Fibroblast of villous mesenchyme (primary cell): ENCODE measurements at places on chromosomes 12 and 14.
A peak's percentile ranks its signal among the peaks of the same experiment; 100 is the strongest.

GRCh38 chr14:63134801-63135200 is 69.4 kb upstream of the RHOJ start:
- no peak for DNase-seq

DNA sequence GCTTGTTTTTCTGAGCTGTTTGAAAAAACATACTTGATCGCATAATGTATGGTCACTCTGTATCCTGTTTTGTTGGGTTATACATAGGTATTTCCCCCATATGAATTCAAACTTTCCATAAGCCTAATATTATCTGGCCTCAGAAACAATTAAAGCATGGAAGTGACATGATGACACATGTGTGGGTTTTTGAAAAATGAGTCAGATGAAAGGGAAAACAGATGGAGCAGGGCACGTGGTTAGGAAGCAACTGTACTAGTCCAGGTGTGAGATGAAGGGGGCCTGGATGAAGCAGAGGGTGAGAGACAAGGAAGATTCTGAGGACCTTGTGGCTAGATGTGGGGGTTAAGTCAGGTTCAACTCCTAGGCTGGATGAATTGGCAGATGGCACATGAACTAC is 92.7 kb upstream of the DNM1L start:
- DNase-seq: peak; percentile 20

DNA sequence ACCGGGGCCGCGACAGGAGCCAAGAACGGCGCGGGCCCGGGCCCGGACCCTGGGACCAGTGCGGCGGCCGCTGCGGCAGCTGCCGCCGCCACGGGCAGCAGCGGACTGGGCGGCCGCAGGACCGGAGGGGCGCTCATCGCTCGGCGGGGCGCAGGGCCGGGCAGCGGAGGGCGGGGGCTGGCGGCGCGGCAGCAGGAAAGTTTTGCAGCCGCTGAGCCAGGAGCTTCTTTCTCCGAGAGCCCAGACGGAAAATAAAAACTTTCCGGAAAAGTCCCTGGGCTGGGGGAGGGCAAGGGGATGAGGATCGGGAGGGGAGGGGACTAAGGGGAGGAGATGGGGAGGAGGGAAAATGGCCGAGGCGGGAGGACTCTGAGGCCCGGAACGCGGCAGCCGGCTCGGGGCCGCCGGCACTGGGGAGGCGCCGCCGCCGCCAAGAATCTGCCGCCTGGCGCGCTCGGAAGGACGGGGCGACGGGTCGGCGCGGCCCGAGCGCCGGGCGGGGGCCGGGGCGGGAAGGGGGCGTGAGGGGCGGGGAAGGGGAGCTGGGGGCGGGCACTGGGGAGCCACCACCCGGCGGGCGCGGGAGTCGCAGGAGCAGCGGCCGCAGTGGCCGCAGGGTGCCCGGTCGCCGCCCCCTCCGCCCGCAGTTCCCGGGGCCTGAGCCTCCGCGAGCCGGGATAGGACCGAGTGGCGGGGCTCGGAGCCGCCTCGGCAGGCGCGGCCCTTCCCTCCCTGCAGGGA is at the start of gene PRKD1:
PRKD1 (minus strand) TSS at position 472 of the 741 bp plus-strand sequence.
- DNase-seq: peak; percentile 59

- peak; percentile 45 for DNase-seq
These were observed 2.3 kb downstream of the ETV6 start for GRCh38 chr12:11651785-11652184.

DNA sequence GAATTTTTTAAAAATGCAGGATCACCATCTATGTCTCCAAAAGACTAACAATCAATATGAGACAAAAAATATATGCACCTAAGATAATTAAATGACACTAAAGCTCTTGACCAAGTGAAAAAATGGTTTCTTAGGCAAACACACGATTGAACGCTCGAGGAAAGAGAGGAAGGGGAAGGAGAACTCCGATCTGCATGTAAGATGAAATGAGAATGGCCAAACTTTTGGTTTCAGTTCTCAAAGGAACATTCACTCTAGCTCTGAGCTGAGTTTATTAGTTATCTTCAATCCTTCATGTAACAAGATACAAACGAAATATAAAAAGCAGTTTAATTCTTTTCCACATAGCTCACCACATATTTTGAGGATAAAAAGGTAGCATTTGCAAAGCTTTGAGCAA is 2.8 kb downstream of the DYRK4 start:
- no peak for DNase-seq

DNA sequence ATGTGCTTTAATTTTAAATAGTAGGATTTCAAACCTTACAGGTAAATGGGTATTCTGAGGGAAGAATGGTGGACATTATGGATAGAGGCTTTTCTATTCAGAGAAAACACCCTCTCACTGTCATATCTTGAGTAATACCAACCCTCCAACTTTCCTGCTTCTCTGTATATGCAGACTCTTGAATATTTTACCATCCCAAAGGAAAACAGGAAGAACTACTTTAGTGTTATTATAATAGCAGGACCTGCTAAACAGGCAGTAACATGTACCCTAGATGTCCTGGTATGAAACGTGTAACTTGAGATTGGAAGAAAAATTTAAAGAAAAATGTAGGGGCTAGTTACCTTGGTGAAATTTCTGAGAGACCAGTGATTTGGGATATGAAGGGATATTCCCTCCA is 82.9 kb upstream of the TRHDE start:
- DNase-seq: no peak

- DNase-seq: no peak
These were observed 23.1 kb downstream of the AMN start for GRCh38 chr14:102945346-102946130.

GRCh38 chr14:104577847-104578301 is 1.7 kb upstream of the C14orf180 start:
- no peak for DNase-seq

GRCh38 chr12:11227373-11227772 is 40.6 kb upstream of the TAS2R42 start:
- no peak for DNase-seq

GRCh38 chr14:70807898-70808415 is 1.4 kb downstream of the MAP3K9 start:
- no peak for DNase-seq

DNA sequence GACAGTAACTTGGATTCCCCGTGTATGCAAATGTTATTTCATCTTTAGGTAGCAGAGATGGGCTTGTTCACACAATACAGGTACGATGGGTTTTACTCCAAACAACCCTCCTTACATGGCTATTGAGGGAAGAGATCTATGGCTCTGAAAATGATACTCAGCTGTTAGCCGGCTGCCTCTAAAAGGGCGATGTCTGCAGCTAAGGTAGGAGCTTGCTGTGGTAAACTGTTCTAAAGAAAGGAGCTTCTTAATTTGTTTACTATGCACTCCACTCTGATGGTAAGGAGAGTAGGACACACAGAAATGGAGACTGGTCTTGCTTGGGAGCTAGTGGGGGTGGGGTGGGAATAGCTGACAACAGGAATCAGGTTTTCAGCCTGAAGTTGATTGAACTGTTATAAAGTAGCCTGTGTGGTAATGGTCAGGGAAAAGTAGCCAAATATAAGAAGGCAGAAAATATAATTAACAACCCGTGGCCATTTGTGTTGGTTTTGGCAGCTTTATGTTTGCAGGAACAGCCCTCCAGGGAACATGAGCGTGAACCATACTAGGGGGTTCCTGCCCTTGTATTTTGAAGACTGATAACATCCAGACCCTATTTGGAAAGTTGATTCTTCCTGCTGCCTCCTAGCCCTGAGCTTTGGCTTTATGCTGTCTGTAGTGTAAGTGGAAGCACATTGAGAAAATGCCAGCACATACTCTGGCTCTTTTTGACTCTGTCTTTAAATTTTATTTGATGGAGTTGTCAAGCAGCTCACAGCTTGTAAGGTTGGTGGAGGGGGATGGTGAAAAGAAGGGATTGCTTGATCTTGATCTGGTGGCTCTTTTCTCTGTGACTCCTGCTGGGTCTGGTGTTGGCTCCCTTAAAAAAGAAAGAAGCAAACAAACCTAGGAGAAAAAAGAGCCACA is 929.8 kb downstream of the DIO2 start:
- DNase-seq: no peak

- DNase-seq: no peak
These were observed 66.6 kb upstream of the FBRSL1 start for GRCh38 chr12:132423251-132423819.

GRCh38 chr14:38549564-38549963 is 293.7 kb upstream of the CLEC14A start:
- DNase-seq: no peak

GRCh38 chr12:49905718-49906314 is 2.1 kb upstream of the FAIM2 start:
- DNase-seq: no peak

GRCh38 chr12:94230357-94230905 is 82.1 kb downstream of the PLXNC1 start:
- peak; percentile 23 for DNase-seq

GRCh38 chr12:89706551-89706950 is 2.1 kb downstream of the ATP2B1 start:
- DNase-seq: no peak
